ENCODE measurements at places on chromosomes 3 and 15. TPM values are rescaled to one million over a fixed set of nuclear protein-coding genes. Genes with fewer than 3 reads are reported as not detected.

DNA sequence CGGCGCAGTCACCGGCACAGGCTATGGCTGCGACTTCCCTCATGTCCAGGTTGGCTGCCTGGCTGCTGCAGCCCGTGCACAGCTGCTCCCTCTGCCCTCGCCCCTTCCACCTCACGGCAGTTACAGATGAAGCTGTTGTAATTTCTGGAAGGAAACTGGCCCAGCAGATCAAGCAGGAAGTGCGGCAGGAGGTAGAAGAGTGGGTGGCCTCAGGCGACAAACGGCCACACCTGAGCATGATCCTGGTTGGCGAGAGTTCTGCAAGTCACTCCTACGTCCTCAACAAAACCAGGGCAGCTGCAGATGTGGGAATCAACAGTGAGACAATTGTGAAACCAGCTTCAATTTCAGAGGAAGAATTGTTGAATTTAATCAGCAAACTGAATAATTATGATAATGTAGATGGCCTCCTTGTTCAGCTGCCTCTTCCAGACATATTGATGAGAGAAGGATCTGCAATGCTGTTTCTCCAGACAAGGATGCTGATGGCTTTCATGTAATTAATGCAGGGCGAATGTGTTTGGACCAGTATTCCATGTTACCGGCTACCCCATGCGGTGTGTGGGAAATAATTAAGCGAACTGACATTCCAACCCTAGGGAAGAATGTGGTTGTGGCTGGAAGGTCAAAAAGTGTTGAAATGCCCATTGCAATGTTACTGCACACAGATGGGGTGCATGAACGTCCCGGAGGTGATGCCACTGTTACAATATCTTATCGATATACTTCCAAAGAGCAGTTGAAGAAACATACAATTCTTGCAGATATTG is 13.2 kb upstream of the GNB4 start:
- H3K27me3 ChIP-seq, result no peaks in the 10 kb centered on the region
- peak overlapping the region; percentile 4 for H3K4me3 ChIP-seq
- H3K27ac ChIP-seq, result peak overlapping the region; percentile 19
- peak; percentile 40 for DNase-seq

Gene FBXW12
- not detected for total RNA-seq

GRCh38 chr15:65289261-65289854 is 2.7 kb upstream of the PARP16 start:
- H3K36me3 ChIP-seq, result peaks cover 17% of the 10 kb centered on the region
- H3K4me3 ChIP-seq, result no peak overlapping the region
- H3K4me1 ChIP-seq, result peaks cover 6% of the 10 kb centered on the region
- no peak overlapping the region for H3K27ac ChIP-seq

DNA sequence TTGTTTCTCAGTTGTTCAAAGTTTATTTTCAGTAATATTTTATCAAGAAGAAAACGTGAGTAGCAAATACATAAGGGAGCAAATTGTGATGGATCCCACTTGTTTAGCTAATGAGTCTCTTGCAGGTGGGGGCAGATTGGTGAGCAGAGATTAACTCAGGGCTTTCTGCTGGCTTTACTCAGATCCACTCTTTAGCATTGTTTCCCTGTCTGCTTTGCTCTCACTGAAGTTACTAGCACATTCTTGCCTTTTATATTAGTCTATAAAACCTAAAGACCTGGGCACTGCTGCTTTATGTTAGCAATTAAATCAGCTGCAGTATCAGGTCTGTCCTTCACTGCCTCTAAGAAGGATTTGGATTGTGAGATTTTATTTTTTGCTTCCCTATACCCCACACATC is 71.5 kb downstream of the STAC start:
- H3K36me3 ChIP-seq, result no peaks in the 10 kb centered on the region
- no peak overlapping the region for H3K4me3 ChIP-seq
- DNase-seq, result no peak
- no peak overlapping the region for H3K27ac ChIP-seq
- H3K4me1 ChIP-seq, result peaks cover 5% of the 10 kb centered on the region

- H3K36me3 ChIP-seq, result no peaks in the 10 kb centered on the region
- no peak overlapping the region for H3K27ac ChIP-seq
- H3K4me3 ChIP-seq, result no peak overlapping the region
- no peaks in the 10 kb centered on the region for H3K27me3 ChIP-seq
- H3K4me1 ChIP-seq, result no peaks in the 10 kb centered on the region
- no peak for DNase-seq
These were observed 278.9 kb downstream of the KLF13 start for GRCh38 chr15:31605467-31605931.

DNA sequence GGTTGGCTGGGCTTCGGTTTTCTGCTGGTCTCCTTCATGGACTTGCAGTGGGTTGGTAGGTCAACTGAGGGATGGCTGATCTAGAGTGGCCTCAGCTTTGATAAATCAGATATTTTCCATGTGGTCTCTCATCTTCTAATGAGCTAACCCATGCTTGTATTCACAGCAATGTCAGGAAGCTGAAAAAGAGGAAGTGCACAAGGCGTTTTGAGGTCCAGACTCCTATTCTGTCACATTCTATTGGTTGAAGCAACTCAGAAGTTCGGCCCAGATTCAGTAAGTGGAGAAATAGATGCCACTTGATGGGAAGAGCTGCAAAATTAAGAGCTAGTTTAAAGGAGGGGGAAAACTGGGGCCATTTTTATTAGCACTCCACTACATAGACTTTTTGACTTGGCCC is 361.2 kb downstream of the DIPK2A start:
- no peaks in the 10 kb centered on the region for H3K36me3 ChIP-seq
- H3K4me3 ChIP-seq, result no peak overlapping the region
- no peaks in the 10 kb centered on the region for H3K27me3 ChIP-seq
- no peak overlapping the region for H3K27ac ChIP-seq
- DNase-seq, result no peak
- H3K4me1 ChIP-seq, result no peaks in the 10 kb centered on the region

DNA sequence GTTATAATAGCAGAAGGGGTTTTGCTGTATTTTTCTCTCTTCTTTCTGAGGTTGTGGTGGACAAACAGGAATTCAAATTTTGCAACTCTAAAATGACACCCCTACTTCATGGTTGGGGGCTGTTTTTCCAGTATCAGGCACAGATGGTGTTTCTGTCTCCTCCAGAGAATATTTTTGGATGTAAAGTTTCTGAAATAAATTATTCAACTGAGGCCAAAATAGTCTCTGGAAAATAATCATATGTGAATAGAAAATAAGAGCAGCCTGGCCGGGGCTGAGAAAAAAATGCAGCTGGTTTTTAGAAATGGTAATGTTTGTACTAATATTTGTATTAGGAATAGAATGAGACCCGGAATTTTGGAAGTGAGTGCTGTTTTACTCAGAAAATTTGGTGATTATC is 121.3 kb upstream of the ADAMTS9 start:
- H3K27me3 ChIP-seq, result no peaks in the 10 kb centered on the region
- peaks cover 15% of the 10 kb centered on the region for H3K4me1 ChIP-seq
- no peak overlapping the region for H3K4me3 ChIP-seq
- no peaks in the 10 kb centered on the region for H3K36me3 ChIP-seq
- H3K27ac ChIP-seq, result no peak overlapping the region
- DNase-seq, result no peak

DNA sequence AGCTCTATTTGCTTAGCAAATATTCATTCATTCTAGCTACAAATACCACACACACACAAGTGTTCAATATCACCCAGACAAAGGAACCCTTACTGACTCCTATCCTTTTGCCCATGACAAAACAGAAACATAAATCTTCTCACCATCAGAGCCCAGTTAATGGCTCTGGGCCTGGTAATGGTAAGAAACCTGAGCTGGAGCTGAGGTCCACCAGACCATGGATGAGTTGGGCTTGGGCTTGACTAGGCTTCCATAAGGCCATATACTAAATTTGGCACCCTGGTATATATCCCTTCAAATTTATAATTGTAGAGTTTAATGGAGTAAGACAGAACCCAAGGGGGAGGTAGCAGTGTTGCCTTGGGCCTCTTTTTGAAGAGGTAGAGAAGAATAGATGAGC is 29.4 kb downstream of the GPR176 start:
- DNase-seq, result no peak
- H3K4me3 ChIP-seq, result no peak overlapping the region
- no peaks in the 10 kb centered on the region for H3K27me3 ChIP-seq
- H3K27ac ChIP-seq, result no peak overlapping the region

- peaks cover 32% of the 10 kb centered on the region for H3K4me1 ChIP-seq
- DNase-seq, result peak; percentile 36
- no peak overlapping the region for H3K27ac ChIP-seq
- H3K36me3 ChIP-seq, result no peaks in the 10 kb centered on the region
- H3K27me3 ChIP-seq, result no peaks in the 10 kb centered on the region
These were observed 488.7 kb upstream of the TPRG1 start for GRCh38 chr3:188683032-188683521.

DNA sequence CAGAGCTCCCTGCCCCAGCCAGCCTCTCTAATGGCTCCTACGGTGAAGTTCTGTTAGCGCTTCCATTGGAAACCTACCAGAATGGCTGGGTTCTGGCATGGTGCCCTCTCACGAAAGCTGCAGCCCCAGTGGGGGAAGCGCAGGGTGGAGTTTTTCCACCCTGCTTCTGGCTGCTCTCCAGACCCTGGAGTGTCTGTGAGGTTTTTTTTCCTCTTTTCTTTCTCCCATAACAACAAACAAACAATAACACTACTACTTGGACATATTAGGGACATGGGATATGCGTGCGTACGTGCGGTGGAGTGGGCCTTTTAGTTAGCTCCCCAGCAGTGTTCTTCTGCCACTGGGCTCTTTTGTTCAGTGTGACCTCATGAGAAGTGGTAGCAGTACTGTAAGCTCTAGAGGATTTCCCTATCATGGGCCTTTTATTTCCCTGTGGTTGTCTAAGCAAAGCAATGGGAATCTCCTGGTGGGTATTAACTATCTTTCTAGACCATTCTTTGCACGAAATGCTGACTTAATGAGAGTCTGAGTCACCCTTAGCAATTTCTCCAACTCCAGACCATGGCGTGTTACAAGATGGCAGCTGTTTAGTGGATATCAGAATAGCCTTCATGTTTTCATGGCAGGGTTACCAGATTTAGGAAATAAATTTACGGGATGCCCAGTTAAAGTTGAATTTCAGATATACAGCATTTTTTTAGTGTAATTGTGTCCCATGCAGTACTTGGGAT is 161.9 kb downstream of the FNDC3B start:
- H3K4me3 ChIP-seq, result no peak overlapping the region
- H3K4me1 ChIP-seq, result peaks cover 63% of the 10 kb centered on the region
- no peaks in the 10 kb centered on the region for H3K27me3 ChIP-seq
- peaks cover 73% of the 10 kb centered on the region for H3K36me3 ChIP-seq
- DNase-seq, result no peak

DNA sequence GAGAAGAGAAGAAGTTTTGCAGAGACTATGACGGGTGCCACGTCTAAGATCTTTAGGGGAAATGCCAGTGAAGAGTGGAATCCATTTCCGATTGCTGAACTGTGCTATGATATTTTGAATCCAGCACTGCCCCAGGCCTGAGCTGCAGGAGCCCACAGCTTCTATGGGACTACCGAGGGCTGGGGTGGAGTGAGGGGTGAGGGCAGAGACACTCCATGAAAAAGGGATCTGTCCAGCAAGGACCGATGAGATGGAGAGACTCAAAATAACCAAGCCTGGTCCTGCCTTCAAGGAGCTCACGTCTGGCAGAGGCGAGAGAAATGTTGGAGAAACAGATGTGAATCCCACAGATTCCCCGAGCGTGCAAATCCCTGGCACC is 79.8 kb upstream of the MEF2A start:
- H3K27ac ChIP-seq, result no peak overlapping the region
- DNase-seq, result no peak
- peak overlapping the region; percentile 58 for H3K4me3 ChIP-seq
- H3K4me1 ChIP-seq, result peaks cover 18% of the 10 kb centered on the region

GRCh38 chr3:166444756-166445155 is 607.5 kb upstream of the BCHE start:
- no peak overlapping the region for H3K27ac ChIP-seq
- no peak overlapping the region for H3K4me3 ChIP-seq
- H3K27me3 ChIP-seq, result no peaks in the 10 kb centered on the region
- H3K4me1 ChIP-seq, result no peaks in the 10 kb centered on the region
- DNase-seq, result no peak
- H3K36me3 ChIP-seq, result no peaks in the 10 kb centered on the region

DNA sequence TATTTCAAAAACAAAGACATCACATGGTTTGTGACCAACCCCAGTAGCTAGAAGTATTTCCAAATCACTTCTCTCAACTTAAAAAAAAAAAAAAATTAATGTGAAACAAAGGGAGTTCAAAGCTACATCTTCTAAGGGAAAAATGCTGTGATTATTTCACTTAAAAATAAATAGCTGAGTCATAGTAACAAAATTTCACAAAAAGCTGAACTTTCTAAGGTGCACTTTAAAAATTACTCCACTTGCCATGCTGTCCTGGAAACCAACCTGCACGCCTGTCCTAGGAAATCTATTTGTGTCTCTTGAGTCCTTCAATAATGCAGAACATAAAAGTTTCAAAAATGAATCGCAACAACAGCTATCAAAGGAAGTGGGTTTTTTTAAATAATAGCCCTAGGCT is 1.8 kb downstream of the ACAP2 start:
- H3K4me3 ChIP-seq, result peak overlapping the region; percentile 100
- peak overlapping the region; percentile 94 for H3K27ac ChIP-seq
- peaks cover 30% of the 10 kb centered on the region for H3K36me3 ChIP-seq
- no peaks in the 10 kb centered on the region for H3K27me3 ChIP-seq
- peaks cover 32% of the 10 kb centered on the region for H3K4me1 ChIP-seq

Gene STAB1
- total RNA-seq, result not detected

- no peaks in the 10 kb centered on the region for H3K27me3 ChIP-seq
- H3K27ac ChIP-seq, result peak overlapping the region; percentile 77
- DNase-seq, result no peak
- peaks cover 90% of the 10 kb centered on the region for H3K4me1 ChIP-seq
- peak overlapping the region; percentile 57 for H3K4me3 ChIP-seq
These were observed 48.5 kb downstream of the FNDC3B start for GRCh38 chr3:172087602-172088580.

DNA sequence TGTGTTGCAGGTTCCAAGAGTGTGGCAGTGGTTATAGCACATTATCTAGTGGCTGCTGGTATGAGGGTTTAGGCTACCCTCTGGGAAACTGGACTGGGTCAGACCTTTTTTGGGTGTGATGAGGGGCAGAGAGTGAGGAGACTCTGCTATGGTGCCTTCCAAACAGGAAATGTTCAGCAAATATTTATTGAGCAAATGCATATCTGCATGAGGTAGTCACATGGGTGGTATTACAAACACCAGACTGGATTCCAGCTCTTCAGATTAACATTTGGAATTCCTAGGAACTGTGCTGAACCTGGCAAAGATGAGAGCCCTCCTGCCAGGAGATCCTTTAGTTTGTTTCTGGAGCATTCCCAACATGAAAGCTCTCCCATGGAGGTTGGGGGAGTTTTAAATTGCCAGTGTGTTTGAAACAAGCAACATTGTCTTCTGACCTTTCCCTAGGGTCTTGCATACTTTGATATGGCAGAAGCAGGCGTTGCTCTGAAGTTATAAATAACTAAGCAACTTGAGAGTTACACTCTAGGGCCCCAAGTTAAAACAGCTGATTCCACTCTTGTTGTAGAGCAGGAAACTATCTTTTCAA is 341.2 kb upstream of the C2CD4B start:
- H3K36me3 ChIP-seq, result no peaks in the 10 kb centered on the region
- H3K27ac ChIP-seq, result no peak overlapping the region
- no peak overlapping the region for H3K4me3 ChIP-seq
- peaks cover 23% of the 10 kb centered on the region for H3K4me1 ChIP-seq

- peaks cover 40% of the 10 kb centered on the region for H3K27me3 ChIP-seq
- H3K4me1 ChIP-seq, result peaks cover 20% of the 10 kb centered on the region
- peaks cover 5% of the 10 kb centered on the region for H3K36me3 ChIP-seq
- peak overlapping the region; percentile 14 for H3K27ac ChIP-seq
- no peak overlapping the region for H3K4me3 ChIP-seq
- DNase-seq, result peak; percentile 84
These were observed 5.0 kb downstream of the CHST13 start for GRCh38 chr3:126528800-126529541.

Measured in Calu3 (cell line).